ENCODE measurements at places on chromosomes 5 and 9.

GRCh38 chr5:97458851-97459250 lies 275.8 kb upstream of the RIOK2 start:
- no peak for DNase-seq

- no peak for DNase-seq
These were observed 125.0 kb upstream of the MTAP start for GRCh38 chr9:21677387-21677786.

DNA sequence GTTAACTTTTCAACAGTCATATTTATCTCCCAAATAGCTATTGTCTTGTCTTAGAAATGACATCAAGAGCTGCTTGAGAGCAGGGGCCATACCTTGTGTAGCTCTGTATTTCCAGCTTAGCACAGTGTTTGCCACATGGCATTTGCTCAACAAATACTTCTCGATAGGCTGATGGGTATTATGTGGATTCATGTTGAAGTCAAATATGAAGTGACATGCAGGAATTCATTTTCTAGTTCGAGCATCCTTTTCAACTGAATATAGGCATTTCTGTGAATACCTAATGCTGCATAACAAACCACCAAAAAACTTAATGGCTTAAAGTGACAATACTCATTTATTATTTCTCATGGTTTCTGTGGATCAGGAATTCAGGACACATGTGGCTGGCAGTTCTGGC lies 125.6 kb downstream of the TLE1 start:
- DNase-seq: no peak

DNA sequence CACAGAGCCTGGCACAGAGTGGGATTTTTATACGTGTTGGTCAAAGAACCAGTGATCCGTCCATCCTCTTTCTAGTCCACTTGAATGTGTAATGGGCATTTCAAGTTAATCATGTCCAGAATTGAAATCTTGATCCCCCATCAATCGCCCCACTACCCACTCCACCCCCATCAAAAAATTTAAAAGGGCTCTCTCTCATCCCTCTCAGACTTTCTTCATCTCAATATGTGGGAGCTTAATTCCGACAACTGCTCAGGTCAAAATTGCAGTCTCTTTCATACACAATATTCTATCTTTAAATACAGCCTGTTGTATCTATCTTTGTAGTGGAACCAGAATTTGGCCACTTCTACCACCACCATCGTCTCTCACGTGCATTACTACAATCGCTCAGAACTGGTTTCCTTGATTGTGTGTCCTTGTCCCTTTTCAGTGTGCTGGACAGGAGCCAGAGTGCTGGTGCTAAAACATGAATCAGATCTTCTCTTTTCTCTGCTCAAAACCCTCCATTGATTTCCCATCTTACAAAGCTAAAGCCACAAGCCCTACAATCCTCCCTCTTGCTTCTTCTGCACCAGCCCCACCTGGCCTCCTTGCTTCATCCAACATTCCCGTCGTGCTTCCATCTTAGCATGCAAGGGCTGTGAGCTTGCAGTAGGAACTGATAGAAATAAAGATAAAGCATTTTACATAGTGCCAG lies 786 bp upstream of the KIF3A start:
- DNase-seq: no peak

- DNase-seq: no peak
These were observed 17.6 kb upstream of the VDAC1 start for GRCh38 chr5:134022333-134022732.

GRCh38 chr5:59685793-59686192 lies 207.7 kb downstream of the PDE4D start:
- no peak for DNase-seq

DNA sequence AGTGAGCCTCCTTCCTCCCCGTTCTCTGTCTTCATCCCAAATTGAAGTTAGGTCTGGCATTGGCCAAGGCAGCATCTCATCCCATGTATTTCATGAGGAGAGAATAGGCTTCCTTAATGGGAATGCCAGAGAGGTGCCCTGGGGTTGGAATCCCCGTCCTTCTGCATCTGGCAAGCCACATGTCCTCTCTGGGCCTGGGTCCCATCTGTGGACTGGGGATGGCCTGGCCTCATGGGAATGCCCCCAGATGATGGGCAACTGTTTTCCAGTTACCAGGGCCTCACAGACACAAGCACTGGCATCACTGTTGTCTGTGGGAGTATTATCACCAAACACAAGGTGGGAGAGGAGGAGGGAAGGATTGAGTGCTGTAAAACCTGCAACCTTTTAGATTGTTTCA lies 153.9 kb downstream of the FSTL4 start:
- peak; percentile 16 for DNase-seq

DNA sequence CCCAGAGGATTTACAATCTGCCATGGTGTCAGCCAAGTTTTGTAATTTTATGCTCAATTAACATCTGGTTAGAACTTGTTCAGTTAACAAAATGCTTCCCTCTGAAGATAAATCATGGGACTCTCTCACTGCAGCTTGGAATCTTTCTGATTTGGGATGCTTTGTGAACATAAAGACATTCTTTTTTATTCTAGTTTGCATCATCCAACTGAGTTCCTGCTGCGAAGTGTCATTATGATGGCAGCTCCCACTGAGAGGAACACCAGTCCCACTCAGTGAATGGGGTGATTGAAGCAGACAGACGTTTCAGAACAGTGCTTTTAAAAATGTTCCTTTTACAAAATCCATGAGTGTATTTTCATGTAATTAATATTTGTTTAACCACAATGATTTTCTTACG lies 863.8 kb downstream of the TLE4 start:
- DNase-seq: no peak

DNA sequence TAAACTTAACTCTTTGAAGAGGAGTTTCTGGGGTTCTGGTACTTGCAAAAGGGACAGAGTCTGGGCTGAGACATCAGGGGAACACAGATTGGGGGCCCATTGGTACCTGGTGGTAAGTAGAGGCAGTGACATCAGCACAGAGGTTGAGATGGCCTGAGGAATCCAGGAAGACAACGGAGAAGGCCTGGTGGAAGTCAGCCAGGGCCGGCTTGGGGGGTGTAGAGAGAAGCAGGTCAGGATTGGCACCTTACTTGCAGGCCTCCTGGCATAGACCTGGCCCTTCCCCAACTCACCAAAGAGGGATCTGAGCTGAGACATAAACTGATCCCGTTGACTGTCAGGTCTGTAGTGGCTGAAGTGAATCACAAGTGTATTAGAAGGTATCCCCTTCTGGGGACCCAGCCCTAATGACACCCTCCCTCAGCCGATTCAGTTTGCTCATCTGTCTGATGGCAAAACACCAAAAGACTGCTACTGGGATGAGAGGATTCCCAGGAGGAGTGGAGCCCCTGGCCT lies 5.5 kb downstream of the NOL6 start:
- no peak for DNase-seq

GRCh38 chr9:107635101-107635802 lies 145.7 kb upstream of the KLF4 start:
- DNase-seq: no peak

GRCh38 chr5:14109041-14109747 lies 33.9 kb upstream of the TRIO start:
- DNase-seq: no peak

- DNase-seq: no peak
These were observed 1.9 kb upstream of the RFK start for GRCh38 chr9:76396144-76396543.

- no peak for DNase-seq
These were observed 197.4 kb downstream of the ERCC6L2 start for GRCh38 chr9:96072930-96073329.

- DNase-seq: no peak
These were observed 104.0 kb upstream of the SSBP2 start for GRCh38 chr5:81854915-81855314.

GRCh38 chr5:2989517-2989916 lies 238.0 kb upstream of the IRX2 start:
- DNase-seq: no peak

GRCh38 chr9:98627296-98627695 lies 81.4 kb downstream of the GABBR2 start:
- no peak for DNase-seq

- no peak for DNase-seq
These were observed 94.6 kb downstream of the RAPGEF1 start for GRCh38 chr9:131645078-131645776.

GRCh38 chr5:135662061-135662481 lies 83.3 kb upstream of the CXCL14 start:
- DNase-seq: no peak

DNA sequence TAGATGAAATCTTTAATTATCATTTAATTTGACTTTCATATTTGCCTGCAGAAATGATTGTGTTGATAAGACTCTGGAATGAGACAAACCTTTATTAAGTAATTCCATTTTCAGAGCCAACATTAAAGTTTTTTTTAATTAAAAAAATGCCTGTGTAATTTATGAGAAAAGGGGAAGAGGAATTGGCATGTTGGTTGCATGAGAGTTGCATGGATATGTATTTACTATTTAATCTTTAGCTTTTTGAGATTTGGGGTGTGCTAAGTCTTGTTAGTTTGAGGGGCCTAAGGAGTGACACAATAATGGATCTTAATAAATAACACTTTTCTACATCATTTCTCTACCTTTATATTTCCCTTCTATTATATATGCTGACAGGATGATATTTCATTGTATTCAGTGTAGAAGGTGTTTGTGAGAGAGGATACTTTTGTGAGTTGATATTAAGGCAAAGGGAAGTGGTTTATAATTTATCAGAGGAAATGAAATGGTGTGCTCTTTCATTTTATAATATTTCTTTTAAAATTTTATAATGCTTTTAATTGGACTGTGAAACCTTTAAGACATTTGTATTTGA lies 54.9 kb downstream of the PIK3R1 start:
- DNase-seq: no peak

GRCh38 chr5:163608621-163609020 lies 103.2 kb downstream of the MAT2B start:
- DNase-seq: no peak

GRCh38 chr5:173775261-173776197 lies 112.6 kb upstream of the CPEB4 start:
- DNase-seq: no peak

DNA sequence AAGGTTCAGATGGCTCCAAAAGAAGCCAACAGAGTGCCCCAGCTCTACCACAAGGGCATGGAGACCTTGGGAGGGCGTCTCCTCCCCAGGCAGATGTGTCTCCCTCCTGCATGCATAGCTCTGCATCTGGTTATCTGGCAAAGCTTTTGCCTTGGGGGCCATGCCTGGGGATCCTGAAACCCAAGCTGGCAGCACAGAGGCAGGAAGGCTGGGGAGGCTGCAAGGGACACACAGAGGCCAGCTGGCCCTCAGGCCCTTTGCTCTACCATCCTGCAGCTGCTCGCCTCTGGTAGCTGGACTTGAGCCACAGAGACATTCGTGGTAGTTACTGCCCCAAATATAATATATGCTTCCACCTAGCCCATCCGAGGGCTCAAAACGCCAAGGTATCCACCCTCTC lies 3.9 kb downstream of the SEPTIN8 start:
- DNase-seq: no peak

DNA sequence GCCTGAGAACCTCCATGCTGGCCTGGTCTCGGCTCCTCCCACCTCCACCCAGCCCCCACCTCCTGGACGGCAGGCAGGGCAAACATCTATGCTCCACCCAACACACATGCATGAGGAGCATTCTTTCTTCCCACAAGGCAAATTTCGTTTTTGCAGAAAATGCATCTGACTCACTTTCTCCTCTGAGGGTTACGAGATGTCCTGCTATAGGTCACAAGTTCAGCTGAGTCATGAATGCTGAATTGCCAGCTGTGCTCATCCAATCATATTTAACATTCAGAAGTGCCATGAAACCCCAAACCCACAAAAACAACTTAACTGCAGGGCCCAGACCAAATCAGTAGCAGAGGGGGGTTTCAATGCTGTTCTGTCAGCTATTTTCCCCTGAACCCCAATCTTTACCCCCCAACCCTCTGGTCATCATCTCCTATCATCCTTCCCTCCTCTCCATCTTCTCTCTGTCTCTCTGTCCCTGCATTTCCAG lies 39.0 kb upstream of the OSMR start:
- DNase-seq: no peak

GRCh38 chr5:131943916-131944315 lies 1.5 kb downstream of the MEIKIN start:
- DNase-seq: no peak

GRCh38 chr5:22683050-22683449 lies 170.1 kb downstream of the CDH12 start:
- DNase-seq: no peak

- no peak for DNase-seq
These were observed 16.6 kb downstream of the SV2C start for GRCh38 chr5:76099756-76100155.

DNA sequence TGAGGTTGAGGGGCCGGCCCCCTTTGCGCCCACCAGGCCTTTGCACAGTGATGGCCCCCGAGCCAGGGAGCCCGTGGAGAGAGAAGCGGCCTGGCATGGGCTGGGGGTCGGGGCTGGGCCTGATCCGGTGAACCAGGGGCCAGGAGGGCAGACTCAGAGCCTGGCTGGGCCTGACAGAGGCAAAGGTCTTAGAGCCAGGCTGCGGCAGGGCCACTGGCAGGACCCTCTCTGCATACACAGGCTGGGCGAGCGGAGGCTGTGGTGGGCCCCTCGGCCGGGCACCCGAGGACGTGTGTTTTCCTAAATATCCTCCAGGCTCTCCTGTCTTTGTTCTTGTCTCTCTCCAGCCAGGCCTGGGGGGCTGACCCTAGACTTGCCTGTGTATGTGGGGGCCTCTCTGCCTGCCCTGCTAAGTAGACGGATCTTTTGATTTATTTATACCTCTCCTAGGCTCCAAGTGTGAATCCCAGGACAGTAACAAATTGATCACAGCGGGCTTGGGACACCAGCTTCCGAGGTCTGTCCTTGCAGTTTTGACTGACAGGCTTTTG lies 933 bp downstream of the NEK6 start:
- DNase-seq: peak; percentile 55

- no peak for DNase-seq
These were observed 66.7 kb downstream of the SIL1 start for GRCh38 chr5:139131465-139131864.

DNA sequence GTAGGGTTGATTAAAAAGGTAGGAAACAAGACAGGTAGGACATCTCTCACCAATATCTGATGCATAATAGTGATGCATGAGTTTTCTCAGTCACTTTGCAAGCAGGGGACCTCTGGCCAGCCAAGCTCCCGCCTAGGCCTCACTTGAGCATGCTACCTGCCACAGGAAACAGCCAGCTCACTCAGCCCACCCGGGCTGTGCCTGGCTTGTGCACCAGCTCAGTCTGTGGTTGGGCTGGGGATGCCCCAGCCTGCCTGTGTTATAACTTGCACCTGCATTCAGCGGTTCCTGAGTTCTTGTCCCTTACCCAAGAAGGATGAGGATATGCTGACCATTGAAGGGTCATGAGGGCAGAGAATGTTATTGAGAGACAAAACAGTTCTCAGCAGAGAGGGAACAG lies 172.8 kb upstream of the PLCXD3 start:
- DNase-seq: no peak

GRCh38 chr5:138927544-138927943 lies 52.4 kb upstream of the LRRTM2 start:
- DNase-seq: no peak

Measured in H9 (cell line).